Epithelial cell of proximal tubule (primary cell): ENCODE measurements at places on chromosomes 2 and 18.
A peak's percentile ranks its signal among the peaks of the same experiment; 100 is the strongest.

- DNase-seq = no peak
Measured at GRCh38 chr2:219388907-219389156, 1.1 kb upstream of the DNPEP start.

DNA sequence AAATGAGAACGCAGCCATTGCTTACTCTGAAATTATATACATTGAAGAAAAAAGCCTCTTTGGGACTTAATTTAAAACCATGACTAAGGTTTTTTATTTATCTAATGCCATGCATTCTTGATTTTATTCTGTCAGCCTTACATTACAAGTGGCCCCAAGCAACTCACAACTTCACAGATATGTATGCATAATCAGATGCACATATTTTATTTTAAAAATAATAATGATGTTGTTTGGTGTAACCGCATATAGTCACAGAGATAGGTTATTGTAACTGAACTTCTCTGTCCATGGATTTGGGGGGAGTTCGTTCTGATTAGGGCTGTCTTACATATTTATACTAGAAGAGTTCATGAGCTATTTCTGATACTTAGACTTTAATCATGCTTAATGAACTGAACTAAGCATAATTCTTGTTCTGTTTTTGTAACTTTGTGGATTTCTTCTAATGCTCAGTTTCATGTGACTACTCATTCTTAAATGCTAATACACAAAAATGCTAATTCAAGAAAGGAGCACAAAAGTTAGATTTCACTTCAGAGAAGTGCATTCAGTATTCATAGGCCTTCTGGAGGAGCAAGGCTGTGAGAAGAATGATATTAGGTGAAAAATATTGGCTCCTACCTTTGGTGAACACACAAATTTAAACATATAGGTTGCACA is 26.2 kb downstream of the MEIS1 start:
- no peak for DNase-seq

DNA sequence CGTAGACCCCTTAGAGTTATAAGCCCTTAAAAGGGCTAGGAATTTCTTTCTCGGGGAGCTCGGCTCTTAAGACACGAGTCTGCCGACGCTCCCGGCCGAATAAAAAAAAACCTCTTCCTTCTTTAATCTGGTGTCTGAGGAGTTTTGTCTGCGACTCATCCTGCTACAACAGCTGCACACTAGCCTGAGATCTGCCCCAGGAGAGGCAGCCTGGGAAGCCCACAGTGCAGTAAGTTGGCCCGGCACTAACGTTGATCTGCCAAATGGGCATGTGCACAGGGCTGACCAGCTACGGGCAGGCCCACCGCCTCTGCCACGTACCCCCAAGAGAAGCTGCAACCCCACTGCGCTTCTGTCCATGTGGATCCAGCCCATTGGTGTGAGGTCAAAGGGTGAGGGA is 8.4 kb upstream of the LIMS2 start:
- no peak for DNase-seq

GRCh38 chr2:144325086-144325485 is 194.8 kb downstream of the ZEB2 start:
- no peak for DNase-seq

DNA sequence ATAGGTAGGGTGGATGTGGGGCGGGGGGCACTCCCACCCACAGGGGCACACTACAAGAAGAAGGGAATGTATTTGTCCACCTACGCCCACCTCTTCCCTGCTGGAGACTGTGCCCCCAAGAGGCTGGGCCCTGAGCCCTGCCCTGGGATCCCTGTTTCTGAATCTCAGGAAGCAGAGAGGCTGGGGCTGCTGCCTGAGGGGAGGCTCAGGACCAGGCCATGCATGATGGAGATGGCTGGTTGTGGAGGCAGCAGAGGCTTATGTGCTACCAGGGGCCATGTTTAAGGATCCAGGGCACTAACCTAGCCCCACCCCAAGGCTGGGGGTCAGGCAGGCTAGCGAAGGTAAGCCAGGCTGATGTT is 81.1 kb upstream of the OTOF start:
- DNase-seq = no peak

- DNase-seq = no peak
Measured at GRCh38 chr2:144402251-144402650, 117.7 kb downstream of the ZEB2 start.

DNA sequence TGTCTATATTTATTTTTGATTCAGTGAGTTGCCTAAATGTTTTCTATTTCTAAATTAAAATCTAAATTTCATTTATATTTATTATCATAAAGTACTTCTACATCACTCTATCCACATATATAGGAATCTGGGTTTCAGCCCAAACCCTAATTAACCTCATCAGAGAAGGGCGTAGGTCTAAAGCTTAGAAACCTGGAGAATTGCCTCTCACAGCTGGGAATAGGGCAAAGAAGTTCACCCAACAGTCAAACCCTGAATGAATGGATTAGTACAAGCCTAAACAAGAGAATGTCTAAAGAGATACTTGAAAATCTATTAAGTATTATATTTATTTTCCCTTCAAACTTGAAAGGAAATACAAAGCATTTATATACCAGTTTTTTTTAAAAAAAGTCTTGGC is 26.2 kb downstream of the TFPI start:
- no peak for DNase-seq

DNA sequence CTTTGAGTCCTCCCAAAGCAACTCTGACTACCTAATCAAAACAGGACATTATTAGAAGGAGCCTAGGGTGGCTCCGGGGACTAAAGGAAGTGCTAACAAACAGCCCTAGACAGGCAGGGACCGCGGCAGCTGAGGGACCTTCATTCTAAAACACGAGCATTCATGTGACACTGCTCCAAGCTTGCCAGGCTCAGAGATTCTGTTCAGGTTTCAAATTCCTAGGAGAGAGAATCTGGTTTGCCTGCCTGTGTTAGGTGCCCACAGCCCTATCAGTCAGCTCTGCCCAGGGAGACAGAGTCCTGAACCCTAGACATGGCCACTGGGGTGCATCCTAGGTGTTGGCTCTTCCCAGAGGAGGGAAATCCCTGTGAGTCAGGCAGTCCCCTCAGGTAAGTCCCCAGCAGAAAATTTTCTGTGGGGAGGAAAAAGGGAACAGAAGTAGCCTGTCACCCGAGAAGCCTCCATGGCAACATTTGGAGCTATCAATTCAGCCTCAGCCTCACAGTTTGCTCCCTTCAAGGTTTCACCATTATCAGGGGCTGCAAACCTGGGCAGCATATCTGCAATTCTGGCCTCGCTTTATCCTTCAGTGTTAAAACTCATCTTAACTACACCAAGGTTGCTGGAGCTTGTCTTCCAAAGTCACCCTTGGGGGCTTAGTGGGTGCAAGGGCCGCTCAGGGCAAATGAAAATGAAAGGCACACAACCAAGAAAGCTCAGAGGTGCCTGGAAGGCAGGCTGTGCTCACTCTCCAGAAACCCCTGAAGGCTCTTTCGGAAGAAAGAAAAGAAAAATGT is 28.6 kb downstream of the PCBP1 start:
- no peak for DNase-seq

DNA sequence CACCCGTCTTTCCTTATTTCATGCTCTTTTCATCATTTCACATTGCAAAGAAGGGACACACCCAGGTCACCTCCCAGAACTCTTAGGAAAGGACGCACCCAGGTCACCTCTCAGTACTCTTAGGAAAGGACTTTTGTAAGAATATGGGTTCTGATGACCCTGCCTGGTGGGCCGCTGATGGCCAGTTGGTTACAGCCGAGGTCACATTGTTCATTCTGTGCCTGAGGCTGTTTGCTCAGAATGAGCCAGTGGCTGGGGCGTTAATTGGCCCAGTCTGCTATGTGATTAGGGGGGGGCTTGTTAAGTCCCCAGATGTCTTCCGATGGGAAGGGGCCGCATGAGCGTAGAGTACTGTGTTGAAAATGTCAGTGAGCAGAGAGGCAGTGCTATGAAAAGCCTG is 9.4 kb downstream of the MLPH start:
- DNase-seq = no peak

GRCh38 chr2:180016937-180017336 is 9.8 kb upstream of the CWC22 start:
- no peak for DNase-seq

DNA sequence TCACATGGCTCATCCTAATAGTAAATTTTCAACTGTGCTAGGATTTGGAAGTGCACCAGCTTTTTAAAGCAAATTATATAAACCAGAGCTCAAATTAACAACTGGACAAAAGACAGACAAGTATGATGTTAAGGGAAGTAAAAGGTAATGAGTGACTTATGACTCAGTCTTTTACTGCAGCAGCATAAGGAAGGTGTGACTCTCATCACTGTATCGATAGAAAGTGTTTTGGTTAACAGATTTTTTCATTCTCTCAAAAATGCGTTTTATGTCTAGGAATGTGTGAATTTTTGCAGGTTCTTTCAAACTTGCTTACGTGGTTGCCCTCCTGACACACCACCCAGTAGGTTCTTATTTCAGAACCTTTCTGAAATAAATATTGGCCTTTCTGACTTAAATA is 244.2 kb upstream of the BOD1L2 start:
- DNase-seq = peak; percentile 31

GRCh38 chr2:236107942-236108625 is 60.1 kb downstream of the GBX2 start:
- no peak for DNase-seq

GRCh38 chr2:27158468-27158867 is 9.7 kb downstream of the TCF23 start:
- no peak for DNase-seq

GRCh38 chr2:171979103-171979502 is 20.6 kb upstream of the METAP1D start:
- no peak for DNase-seq

DNA sequence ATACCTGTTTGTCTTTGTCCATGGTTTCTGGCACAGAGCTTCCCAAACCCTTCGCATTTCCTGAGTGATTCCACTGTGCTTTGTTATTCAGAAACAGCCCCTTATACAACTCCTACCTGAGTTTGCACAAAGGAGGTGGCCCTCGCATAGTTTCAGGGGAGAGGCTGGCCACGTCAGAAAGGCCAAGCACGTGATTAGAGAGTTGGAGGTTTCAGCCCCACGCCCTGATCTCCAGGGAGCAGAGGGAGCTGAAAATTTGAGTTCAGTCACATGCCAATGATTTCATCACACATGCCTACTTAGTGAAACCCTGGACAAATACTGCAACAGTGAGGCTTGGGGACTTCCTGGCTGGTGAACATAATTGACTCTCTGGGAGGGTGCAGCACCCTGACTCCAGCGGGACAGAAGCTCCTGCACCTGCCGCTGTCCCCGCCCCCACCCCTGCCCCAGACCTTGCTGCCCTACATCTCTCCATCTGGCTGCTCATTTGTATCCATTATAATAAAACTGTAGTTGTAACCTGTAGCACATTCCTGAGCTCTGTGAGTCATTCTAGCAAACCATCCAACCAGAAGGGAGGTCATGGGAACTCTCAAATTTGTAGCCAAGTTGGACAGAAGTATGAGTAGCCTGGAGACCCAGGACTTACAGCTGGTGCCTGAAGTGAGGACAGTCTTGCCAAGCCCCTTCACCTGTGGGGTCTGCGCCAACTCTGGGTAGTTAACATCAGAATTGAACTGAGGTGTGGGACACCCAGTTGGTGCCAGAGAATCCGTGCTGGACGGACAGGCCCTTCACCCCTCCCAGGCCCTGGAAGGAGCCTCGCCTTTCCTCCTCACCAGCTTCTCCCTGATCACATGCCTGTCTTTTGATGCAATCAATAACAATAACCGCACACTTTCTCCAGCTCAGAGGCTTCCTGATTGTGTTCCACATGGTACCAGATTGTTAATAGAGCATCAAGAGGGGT is 224.3 kb downstream of the ANAPC1 start:
- DNase-seq = peak; percentile 99

- no peak for DNase-seq
Measured at GRCh38 chr2:157465554-157465953, 21.7 kb upstream of the CYTIP start.

DNA sequence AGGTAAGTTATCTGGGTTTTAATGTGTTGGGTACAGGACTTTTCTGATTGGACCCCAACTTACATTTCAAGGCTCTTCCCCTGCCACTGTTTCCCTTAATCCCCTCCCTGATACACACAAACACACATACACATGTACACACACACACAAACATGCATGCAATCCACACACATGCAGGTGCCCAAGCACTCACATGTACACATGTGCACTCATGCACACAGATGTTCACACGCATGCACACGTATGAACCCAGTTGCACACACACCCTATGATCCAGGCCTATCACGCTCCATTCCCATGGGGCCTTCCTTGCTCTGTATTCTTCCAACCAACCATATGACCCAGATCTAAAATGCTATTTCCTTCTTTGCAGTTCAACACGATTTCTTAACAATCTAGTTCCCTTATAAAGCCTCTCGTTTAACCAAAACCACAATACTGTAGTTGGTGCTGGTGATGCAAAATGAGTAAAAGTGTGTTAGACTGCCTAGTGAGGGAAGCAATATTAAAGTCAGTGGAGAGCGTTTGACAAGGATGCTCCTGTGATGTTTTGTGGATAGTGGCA is 11.1 kb downstream of the SERPINB8 start:
- DNase-seq = no peak

DNA sequence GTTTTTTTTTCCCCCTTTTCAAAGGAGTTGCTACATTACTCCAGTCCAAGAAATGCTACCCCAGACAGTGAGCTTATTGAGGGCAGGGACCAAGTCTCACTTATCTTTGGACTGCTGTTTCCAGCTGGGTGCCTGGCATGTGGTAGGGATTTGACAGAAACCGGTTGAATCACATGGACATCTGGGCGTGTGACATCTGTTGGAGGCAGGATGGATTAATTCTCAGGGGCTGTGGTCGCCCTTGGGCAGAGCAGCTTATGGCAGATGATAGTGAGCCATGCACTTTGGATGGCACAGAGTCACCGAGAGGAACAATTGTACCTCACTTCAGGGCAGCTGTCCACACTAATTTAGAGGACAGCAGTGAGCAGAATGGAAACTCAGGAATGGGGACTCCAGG is 254.6 kb upstream of the ID2 start:
- DNase-seq = no peak
